ENCODE measurements at places on chromosomes 1 and 21.
A peak's percentile ranks its signal among the peaks of the same experiment; 100 is the strongest.

- DNase-seq: no peak
These were observed 579.9 kb downstream of the DPYD start for GRCh38 chr1:97340951-97341350.

DNA sequence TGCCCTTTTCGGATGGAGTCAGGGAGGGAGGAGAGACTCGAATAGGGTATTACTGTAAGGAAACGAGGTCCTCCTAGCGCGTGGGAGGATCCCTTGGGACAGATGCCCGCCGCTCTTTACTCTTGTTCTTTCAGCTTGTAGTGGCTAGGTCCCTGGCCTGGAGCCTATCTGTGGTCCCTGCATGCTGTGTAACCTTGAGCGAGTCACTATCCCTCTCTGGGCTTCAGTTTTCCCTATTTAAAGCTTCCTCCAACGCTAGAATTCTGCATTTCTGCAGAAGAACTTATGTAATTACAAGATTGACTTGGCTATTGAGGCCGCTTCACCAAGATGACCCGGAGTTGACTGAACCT lies 744 bp downstream of the MIER1 start:
- no peak for DNase-seq

DNA sequence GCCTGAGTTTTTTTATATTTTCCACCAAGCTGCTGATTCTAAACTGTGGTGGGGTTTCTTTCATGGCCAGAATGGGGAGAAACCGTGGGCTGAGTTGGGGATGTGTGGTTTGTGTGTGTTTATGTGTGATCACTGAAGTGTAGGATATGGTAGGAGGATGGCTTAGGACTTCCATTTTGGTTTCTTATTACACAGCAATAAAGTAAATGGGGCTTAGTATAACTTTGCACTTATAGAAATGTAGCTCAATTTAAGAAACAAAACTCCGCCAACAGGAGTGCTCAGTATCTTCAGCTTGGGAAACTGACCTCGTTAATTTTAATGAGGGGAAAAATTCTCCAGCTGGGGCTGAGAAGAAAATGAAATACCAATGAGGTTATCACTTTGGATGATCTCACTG lies 77.8 kb downstream of the PBX1 start:
- no peak for DNase-seq

- no peak for DNase-seq
These were observed 5.6 kb upstream of the SLC26A9 start for GRCh38 chr1:205948886-205949285.

DNA sequence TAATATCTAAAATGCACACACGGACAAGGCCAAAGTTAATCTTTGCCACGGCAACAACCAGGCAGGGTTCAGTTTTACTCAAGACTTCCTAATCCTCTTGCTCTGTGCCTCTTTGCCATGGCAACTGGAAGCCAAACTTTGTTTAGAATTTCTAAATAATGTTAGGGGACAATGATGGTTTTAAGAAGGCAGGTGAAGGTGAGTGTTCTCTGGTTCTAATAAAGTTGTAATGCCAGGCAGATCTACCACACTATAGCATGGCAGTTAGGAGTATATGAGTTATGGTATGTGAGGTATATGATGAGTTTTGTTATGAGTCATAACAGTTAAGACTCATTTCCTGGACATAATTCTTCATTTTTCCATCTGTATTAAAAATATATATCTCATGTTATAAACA lies 2.7 kb downstream of the PTPRC start:
- no peak for DNase-seq

DNA sequence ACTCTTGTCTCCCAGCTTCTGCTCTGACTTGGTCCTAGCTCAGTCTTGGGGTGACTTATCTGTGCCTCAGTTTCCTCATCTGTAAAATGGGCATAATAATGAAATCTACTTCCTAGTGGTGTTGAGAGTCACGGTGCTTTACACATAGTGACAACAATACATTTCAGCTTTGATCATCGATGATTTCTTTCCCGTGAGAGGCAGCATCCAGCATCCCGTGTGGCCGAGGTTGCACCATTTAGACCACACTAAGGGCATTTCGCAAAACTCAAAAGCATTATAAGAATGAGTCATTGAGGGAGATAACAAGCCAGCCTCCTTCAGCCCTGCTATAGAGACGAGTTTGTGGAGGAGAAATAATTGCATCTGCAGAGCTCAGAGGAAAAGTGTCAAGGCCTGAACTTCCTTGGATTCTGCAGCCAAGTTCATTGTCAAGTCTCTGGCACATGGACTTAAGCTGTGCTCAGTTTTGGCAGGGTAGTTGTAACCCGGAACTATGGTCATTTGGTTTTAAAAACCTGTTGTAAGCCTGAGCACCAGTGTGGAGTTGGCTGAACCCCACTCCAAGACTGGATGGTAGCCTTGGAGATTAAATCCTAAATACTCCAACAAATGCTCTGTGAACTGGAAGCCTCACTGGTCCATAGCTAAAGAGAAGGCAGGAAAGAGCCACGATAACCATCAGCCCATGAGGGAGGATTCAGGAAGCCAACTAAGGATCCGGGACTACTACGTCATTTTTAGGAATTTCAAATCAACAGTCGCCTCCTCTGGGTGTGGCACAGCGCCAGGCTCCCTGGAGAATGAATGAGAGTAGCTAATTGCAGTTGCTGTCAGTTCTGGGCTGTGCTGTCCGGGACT lies 64.2 kb downstream of the TCP10L start:
- no peak for DNase-seq

DNA sequence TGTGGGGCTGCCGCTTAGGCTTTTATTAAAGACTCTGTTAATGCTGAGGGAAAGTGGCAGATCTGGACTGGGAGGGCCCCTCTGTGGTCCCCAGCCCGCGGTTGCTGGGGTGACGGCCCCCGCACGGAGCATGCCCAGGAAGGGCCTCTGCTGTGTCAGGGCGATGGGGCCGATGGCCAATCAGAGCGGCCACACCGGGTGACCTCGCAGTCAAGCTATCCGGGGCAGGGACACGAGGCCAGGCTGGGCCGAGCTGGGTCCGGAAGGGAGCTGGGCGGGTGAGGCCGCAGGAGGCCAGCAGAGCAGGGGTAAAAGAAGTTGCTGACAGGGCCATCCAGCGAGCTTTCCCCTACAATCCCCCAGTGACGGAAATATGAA lies 145.1 kb downstream of the CASZ1 start:
- DNase-seq: no peak

GRCh38 chr21:16538405-16538804 lies 808.6 kb downstream of the USP25 start:
- no peak for DNase-seq

DNA sequence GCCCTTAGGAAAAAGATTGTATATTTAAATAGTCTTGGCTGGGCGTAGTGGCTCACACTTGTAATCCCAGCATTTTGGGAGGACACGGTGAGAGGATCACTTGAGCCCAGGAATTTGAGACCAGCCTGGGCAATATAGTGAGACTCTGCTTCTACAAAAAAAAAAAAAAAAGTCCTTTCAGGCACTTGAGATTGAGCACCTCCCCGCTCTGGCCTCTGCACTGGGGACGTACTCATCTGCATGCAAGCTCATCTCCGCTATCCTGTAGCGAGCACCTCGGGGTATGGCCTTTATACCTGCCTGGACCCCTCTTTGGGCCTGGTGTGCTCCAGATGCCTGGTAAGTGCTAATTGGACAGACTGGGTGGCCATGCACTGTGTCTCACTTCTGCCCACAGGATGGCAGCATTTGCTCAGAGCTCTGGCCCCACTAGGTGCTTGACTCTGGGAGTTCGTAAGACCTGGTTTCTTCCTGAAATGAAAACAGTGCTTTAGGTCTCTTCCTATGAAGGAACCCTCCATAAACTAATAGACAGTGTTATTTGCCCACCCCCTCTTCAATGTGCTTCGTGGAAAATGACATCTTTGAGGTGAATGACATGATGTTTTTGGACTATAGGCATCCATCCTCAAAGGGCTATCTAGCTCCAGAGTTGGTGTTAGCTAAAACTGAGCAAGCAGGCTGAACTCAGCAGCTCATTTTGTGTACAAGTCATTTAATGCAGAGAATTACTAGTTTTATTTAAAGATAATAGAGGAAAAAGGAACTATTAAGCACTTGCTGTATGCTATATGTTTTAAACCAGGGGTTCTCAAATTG lies 61.7 kb upstream of the ADAR start:
- DNase-seq: peak; percentile 42

DNA sequence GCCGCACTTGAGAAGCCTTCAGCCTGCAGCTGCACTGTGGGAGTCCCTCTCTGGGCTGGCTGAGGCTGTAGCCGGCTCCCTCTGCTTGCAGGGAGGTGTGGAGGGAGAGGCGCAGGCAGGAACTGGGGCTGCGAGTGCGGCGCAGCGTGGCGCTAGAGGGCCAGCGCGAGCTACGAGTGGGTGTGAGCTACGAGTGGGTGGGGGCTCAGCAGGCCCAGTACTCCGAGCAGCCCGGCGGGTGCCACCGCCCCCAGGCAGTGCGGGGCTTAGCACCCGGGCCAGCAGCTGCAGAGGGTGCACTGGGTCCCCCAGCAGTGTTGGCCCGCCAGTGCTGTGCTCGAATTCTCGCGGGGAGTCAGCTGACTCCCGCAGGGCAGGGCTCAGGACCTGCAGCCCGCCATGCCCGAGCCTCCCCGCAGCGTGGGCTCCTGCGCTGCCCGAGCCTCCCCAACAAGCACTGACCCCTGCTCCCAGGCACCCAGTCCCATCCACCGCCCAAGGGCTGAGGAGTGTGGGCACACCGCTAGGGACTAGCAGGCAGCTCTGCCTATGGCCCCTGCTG lies 1620.1 kb downstream of the BRINP3 start:
- DNase-seq: no peak

GRCh38 chr1:236795757-236796667 lies 920 bp downstream of the MTR start:
- DNase-seq: no peak

DNA sequence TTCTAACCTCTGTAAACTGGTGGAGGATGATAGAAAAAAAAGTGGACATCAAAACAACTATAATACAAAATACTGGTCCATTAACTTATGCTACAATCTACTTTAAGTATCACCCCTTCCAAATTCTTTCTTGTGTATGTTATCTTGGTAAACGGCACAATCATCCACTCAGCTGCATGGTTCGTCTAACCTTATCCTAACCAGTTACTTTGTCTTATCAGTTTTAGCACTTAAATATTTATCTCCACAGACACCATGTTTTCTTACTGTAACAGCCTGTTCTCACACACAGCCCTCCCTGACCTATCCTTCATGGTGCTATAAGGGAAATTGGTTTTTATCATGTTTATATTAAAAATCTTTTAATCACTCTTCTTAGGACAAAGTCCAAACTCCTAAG lies 157.2 kb downstream of the PTGER3 start:
- DNase-seq: no peak

DNA sequence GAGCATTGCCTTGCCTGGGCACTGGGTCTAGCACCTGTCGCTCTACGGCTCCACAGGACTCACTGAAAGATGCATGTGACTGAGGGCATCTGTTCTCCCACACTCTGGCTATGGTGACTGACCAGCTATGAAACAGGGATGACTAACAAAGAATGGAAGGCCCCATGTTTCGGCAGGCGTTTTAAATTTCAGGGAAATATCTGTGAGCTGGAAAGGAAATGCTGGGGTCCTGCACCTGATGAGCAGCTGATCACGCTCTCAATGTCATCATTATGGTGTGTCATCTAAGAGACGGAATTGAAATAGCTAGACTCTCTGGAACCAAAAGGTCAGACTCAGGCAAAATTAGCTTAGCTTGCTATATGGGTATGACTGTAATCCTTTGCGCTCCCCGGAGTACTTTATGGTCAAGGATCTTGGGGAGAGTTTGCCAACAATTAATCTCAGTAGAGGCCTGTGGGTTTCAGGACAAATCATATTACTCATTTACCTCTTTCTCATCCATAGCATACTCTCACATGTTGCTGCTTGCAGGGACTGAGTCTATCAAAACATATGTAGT lies 24.5 kb upstream of the PALMD start:
- no peak for DNase-seq

GRCh38 chr1:186819126-186819525 lies 9.6 kb upstream of the PLA2G4A start:
- no peak for DNase-seq

- DNase-seq: no peak
These were observed 81.7 kb upstream of the ADAM30 start for GRCh38 chr1:119978018-119978505.

DNA sequence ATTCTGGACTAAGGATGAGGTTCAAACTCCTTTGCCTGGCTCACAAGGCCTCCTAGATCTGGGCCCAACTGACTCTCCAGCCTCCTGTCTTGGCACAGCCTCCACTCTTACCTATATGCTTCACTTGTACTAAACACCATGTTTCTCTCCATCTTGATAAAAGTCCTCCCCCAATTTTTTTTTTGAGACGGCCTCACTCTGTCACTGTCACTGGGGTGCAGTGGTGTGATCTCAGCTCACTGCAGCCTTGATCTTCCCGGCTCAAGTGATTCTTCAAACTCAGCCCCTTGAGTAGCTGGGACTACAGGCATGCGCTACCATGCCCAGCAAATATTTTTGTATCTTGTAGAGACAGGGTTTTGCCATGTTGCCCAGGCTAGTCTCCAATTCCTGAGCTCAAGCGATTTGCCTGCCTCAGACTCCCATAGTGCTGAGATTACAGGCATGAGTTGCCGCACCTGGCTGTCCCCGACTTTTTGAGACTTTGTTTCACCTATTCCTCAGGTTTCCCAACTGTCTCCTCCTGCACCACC lies 39.7 kb downstream of the CD34 start:
- no peak for DNase-seq

- DNase-seq: no peak
These were observed 26.9 kb downstream of the KIRREL1 start for GRCh38 chr1:158020259-158020885.

GRCh38 chr21:30942192-30942591 lies 60.8 kb upstream of the KRTAP11-1 start:
- DNase-seq: no peak

DNA sequence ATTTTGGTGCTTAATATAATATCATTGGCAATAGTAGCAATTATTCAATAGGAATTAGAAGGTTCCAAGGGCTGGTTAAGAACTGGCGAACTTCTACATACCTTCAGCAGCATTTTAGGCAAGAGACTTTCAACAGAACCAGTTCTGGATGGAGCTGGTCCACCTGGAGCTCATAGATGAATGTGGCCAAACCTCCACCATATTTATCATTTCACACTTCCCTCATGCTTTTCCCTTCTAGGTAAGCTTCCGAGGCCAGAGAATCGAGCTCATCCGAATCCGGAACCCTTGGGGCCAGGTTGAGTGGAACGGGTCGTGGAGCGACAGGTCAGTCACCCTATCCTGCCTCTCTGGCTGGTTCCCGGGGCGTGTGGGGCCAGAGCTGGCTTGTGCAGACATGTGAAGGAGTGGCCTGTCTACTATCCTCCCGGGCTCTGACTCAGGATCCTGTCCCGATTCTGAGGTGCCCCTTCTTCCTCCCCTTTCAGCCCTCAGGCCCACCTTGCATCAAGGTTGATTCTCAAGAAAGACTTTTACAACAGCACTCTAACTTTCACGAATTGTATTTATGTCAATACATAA lies 24.7 kb downstream of the CAPN9 start:
- DNase-seq: no peak
